Stimulated activated CD8-positive, alpha-beta memory T cell treated with anti-CD3 and anti-CD28 coated beads, Interleukin-7, amount 100 ng/mL, for 24 hours (primary cell): ENCODE measurements at places on chromosomes 12 and 14.

DNA sequence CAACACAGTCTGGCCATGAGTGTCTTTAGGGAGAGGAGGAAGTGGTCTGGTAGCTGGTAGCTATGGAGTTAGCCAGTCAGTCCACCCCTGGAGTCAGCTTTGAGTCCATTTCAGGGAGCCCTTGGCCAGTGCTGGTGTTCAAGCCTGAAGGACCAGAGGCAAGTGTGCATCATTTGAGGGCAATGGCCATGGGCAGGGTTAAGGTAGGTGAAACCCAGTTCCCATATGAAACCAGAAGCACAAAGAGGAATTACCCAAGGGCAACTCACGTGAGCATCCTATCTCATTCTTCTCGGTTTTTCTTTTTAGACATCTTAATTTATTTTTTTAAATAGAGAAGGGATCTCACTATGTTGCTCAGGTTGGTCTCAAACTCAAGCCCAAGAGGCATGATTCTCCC lies 61.3 kb upstream of the ACTN1 start:
- DNase-seq: no peak

- no peak for DNase-seq
These were observed 400.9 kb downstream of the SNAPC1 start for GRCh38 chr14:62162998-62163589.

GRCh38 chr12:68856510-68856909 lies 48.5 kb downstream of the MDM2 start:
- no peak for DNase-seq

DNA sequence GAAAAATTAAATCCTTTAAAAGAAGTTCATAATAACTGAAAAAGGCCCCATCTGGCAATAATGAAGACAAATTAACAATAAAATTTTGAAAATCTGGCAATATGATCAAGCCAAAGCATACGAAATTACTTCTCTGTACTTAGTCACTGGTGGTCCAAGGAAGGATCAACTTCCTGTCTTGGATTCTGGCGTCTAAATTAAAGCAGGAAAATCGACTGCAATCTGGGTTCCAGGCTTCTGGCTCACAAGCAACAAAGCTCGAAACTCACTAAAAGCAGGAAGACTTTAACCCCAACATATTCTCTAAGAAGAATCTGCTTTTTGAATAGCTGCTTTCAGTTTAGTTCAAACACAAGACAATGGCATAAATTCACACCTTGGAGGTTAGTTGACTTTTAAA lies 49.7 kb downstream of the LRIG3 start:
- no peak for DNase-seq

DNA sequence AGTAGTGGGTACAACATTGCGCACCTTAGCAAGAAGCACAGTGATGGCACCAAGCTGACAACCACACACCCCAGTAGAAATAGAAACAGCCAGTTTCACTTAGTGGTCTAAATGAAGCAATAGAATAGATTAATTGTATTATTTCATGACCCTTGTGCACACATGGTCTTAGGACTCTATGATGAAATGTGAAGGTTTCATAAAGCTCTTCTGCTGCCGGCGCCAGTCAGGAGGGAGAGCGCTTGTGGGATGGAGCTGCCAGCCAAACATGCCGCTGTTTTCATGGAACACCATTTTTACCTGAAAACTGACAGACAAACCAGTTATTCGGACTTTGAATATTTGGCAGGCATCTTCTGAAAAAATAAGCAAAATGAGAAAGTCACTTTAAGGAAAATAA lies 100.0 kb downstream of the PPP2R5C start:
- DNase-seq: no peak

DNA sequence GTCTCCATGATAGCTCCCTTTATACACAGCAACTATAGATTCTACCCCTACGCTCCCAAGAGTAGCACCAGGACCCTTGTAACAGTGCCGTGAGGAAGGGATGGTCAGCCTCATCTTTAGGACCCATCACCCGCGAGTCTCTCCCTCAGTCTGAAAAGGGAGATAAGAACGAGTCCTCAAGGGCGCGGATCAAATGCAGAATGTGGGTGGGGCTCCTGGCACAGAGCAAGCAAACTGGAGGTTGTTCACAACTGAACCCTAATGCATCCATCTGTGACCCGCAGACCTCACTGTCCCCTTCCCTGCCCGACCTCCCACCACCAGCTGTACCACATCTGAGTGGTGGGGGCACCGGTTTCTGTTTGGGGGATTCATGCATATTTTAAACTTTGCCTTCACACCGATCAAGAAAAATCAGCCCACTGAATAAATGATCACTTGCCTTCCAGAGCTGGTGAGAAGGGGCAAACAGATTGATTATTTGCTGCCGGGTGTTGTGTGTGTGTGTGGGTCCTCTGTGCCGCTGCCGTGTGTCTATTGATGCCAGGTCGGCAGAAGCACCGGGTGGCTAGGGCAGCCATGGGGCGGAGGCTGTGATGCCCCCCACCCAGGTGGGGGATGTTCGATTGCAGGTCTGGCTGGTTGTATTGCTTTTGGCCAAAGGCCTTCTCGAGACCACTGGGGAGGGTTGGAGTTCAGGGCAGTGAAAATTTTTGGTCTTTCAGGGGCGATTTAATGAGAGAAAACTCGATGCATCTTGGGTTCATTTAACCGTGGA lies 35.7 kb upstream of the BEGAIN start:
- no peak for DNase-seq

DNA sequence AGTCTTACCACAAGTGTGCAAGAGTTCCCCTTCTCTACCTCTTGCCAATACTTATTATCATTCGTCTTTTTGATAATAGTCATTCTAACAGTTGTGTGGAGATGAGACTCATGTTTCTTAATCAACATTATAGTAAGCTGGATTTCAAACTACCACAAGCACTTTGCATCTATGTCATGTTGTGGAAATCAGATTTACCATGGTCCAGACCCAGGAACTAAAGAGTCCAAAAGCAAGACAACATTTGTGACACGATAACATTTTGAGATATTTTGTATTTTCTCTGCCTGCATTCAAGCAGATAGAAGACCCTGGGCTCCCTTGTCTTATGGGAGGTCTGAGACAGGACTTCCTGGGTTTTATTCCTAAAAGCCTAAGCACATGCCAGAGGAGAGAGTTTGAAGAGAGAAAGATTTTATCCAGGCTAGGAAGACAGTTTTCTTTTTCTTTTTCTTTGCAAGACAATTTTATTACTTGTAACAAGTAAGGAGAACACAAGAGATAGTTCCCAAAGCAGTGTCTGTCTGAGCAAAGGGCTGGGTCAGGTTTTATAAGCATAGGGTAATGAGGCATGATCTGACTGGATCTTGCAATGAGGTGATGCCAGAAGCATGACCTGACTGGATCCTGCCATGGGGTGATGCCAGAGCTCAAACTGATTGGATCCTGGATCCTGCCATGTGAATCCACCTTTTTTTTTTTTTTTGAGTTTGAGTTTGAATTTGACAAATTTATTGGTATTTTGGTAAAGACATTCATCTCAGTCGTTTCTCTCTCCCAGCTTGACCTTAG lies 180.5 kb upstream of the HMGA2 start:
- no peak for DNase-seq

DNA sequence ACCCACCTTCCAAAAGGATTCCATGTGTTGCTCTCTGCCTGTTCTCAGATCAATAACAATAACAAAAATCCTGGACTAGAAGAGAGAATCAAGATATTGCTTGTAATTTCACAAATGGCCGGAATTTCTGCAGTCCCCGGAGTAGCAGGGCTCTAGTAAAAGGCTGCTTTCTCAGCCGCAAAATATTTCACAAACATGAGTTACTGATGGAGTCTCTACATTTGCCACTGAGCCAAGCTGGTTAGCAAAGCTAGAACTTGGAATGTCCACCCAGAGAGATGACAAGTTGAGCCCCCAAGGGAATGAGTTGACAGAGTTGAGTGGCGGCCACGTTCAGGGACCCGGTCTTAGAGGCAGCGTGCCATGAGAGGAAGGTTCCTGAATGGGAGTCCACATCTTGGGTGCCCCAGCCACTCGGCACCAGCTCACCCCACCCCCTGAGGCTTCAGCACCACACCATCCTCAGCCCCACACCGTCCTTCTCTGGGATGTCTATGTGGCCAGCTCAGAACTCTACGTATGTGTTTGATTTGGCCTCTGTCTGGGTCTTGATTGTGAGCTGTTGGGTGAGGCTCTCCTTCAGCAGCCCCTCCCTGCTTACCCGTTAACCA lies 15.9 kb downstream of the FBLN5 start:
- no peak for DNase-seq

- DNase-seq: no peak
These were observed 1970.2 kb upstream of the FLRT2 start for GRCh38 chr14:83559721-83560120.

DNA sequence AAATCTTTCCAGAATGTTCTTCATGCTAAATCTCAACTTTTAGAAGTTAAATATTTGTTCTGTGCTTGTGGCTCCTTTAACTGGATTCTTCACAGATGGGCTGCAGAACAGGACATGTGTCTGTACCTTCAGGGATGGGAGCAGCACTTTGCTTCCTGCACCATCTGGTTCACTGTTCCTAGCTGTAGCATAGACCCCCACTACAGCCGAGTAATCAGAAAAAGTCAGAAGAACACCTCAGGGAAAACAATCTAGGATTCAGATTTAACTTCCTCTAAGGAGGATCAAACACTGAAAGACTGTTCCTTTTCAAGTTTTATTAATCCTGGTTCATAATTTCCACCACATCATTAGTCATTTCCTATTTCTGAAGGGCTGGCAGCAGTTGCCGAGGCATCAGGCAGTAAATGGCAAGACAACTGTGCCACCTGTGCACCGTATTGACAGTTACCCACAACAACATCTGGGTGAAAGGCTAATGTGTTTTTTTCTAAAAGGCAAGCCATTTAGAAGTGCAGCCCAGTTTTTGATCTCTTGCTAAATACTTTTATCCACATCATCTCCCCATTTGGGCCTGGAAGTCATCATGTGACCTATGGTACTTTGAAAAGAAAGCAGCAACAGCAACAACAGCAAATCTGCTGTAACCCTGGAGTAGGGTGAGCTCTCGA lies 212.8 kb upstream of the BMP4 start:
- DNase-seq: no peak

GRCh38 chr14:65348137-65348536 lies 64.4 kb upstream of the FUT8 start:
- DNase-seq: no peak

- no peak for DNase-seq
These were observed 73.3 kb downstream of the MOK start for GRCh38 chr14:102231476-102232347.

- DNase-seq: no peak
These were observed 151.5 kb downstream of the MSRB3 start for GRCh38 chr12:65430006-65430405.

DNA sequence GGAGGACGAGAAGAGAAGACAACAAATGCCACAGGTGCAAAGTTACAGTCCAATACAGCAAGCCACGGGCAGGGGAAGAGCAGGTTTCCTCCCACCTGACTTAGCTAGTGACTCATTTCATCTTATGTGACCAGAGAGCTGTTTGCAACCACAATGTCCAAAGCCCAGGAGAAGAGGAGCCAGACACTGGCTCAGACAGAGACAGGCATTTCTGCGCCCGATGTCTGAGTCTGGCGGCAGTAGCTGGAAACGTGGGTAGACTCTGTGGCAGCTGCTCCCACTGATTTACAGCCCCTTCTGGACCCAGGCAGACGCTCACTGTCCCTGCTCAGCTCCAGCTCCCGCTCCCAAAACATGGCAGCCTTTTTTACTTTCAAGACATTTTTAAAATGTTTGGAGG lies 60.0 kb downstream of the CHGA start:
- DNase-seq: no peak

DNA sequence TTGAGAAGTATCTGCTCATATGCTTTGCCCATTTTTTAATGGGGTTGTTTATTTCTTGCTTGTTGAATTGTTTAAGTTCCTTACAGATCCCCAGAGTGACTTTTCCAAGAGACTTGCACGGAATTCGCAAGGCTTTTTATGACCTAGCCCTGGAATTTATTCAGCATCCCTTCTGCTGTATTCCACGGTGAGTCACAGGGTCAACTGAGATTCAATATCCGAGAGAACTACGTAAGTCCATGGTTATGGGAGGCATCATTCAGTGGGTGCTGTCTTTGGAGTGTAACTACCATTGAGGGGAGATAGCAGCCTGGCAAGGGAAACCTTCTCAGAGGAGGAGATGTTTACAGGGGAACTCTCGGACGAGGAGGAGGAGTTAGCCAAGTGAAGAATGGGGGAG lies 20.9 kb upstream of the GPRC5A start:
- no peak for DNase-seq

DNA sequence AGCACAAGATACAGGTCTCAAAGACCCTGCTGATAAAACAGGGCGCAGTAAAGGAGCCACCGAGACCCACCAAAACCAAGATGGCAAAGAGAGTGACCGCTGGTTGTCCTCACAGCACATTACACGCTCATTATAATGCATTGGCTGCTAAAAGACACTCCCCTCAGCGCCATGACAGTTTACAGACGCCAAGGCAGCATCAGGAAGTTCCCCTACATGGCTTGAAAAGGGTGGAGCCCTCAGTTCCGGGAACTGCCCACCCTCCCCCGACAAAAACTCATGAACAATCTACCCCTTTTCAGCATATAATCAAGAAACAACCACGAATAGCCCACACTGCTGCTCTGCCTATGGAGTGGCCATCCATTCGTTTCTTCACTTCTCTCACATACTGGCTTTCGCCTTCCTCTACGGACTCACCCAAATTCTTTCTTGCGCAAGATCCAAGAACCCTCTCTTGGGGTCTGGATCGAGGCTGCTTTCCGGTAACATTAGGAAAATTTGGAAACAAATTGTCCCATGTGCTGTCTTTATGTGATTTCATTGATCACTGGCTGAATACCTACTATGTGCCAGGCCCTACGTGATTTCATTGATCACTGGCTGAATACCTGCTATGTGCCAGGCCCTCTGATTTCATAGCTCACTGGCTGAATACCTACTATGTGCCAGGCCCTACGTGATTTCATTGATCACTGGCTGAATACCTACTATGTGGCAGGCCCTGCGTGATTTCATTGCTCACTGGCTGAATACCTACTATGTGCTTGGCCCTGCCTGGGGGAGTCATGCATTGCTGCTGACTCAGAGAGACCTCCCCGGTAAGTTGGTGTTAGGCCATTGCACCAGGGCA lies 126.4 kb downstream of the PIWIL1 start:
- no peak for DNase-seq

DNA sequence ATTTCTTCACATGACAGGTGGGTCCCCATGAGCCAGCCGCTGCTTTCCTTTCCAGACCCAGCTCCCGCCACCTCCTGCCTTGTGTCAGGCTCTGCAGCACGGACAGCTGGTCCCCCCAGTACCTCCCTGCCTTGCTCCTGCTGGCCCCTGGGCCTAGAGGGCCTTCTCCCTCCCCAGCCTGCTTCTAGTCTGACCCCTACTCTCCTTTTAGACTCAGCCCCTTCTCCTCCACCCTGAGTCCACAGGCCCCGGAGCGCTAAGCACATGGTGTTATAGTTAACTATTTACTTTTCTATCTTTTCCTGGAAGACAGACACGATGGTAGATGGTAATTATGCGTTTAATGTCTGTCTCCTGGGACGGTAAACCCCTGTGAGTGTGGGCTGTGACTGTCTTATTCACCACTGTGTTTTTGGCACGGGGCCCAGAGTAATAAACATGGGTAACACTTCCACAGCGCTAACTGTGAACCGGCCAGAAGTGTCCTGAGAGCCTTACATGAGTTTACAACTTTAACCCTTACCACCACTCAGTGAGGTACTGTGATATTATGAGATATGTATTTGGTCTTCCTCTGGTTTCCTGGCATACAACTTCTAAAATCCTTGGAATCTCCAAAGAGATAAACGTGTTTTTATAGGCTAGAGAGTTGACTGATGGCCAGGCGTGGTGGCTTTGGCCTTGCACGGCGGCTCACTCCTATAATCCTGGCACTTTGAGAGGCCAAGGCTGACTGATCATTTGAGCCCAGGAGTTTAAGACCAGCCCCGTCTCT lies 41.2 kb downstream of the DGLUCY start:
- DNase-seq: no peak

- DNase-seq: no peak
These were observed 105.2 kb downstream of the BBS10 start for GRCh38 chr12:76242813-76243550.
